Immature natural killer cell (primary cell): ENCODE measurements at places on chromosomes 11 and 22.

- no peak for DNase-seq
These were observed 33.7 kb upstream of the SMPD1 start for GRCh38 chr11:6356503-6357055.

- DNase-seq: no peak
These were observed 7.5 kb downstream of the NARS2 start for GRCh38 chr11:78567209-78567608.

DNA sequence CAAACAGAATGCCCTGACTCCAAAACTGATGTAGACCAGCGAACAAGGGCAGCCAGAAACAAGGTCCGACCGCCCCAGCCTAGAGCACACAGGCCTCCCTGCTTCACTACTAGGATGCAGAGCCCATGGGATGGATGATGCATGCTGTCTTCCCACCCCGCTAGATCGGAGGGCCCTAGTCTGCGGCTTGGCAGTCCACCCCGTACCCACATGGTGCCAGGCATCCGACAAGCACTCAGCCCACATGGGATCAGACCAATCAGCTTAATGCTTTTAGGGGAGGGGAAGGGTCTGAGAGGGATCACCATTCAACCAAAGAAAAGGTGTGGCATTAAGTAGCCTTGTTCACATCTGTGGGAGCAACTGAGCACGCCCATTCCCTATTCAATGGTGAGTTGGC lies 30.6 kb downstream of the PISD start:
- no peak for DNase-seq

DNA sequence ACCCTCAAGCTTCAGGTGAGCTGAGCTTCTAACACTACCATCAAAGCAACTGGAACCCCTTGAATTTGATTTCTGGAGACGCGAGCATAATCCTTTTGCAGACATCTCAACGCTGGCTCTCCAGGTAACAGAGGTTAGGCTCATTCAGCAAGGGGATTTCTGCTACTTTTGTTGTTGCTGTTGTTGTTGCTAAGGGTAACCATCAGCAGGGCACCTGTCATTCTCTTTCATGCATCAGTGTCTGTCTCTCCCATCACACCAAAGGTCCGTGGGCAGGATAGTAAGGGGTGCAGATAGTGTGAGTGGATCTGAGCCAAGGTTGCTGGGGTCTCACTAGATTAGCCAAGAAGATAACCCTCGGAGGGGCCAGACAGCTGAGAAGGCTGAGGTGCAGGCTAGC lies 90.3 kb downstream of the TP53I11 start:
- no peak for DNase-seq

- DNase-seq: no peak
These were observed 456 bp downstream of the AAMDC start for GRCh38 chr11:77821349-77821851.

DNA sequence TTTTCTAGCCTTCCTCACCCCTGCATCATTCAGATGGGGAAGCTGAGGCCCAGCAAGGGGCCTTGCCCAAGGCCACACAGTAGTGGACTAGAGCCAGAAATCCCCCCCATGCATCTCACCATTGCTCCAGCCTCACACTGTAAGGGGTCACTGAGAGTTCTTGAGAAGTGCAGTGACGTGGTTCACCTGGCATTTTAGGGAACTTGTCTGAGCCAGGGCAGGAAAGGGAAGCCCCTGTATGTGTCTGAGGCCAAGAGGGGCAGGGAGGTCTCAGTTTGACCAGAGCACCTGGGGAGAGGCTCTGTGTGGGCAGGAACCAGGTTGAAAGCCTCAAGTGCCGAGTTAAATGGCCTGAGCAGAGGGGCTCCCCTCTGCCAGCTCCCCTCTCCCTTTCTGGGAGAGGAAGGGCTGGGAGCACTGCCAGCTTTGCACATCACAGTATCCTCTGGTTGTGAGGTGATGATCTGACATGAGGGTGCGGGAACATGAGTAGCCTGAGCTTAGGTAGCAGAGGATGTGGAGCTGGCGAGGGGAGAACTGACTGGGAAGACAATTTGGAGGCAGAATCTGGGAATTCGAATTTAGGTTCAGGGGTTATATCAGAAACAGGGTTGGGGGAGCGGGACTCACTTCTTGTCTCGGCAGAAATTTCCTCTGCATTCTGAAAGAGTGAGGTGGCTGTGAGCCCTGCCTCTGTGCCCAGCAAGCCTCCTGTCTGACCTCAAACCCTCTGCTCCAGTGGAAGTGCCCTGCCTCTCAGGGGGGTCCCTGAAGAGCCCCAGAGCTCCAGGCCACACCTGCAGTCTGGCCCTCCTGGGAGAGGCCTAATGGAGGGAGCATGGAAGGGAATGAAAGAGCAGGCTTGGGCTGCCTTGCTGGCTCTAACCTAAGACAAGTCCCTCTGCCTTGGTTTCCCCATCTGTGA lies 14.6 kb downstream of the ARHGEF17 start:
- DNase-seq: no peak
